ENCODE measurements at places on chromosomes 5 and 9.

DNA sequence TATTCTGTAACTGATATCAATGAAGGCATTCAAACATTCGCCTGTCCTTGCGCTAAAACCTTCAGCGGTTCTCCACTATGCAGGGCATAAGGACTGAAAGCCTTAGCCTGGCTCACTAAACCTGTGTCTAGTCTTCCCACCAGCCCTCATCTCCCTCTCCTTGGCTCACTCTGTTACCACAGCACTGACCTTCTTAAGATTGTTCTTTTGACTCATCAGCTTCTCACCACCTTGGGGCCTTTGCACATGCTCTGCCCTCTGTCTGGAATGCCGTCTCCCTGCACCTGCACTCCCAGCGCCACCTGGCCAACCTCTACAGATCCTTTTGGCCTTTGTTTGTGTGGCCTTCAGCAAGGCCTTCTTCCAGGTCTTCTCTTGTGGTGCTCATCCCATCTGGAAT, 131.8 kb upstream of the IER5L start:
- no peak for DNase-seq

GRCh38 chr9:87676976-87677775, 48.7 kb upstream of the CTSL start:
- DNase-seq, result no peak

DNA sequence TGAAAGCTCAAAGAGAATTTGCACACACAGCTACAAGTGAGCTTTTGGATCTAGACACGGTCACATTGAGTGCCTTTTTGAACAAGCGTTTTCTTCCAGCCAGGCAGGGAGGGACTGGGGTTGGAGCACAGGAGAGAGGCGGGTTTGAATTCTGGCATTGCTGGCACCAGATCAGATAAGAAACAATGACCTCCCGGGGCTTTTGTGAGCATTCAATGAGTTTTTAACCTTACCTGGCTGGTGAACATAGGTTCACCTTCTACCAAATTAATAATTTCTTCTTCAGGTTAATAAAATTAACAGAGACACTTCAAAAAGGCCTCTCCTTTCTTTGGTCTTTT, 312.9 kb upstream of the MSX2 start:
- DNase-seq, result no peak

- DNase-seq, result no peak
Observed at GRCh38 chr5:180346358-180346757, 6.8 kb downstream of the GFPT2 start.

GRCh38 chr5:10632110-10632761, 68.4 kb downstream of the ANKRD33B start:
- DNase-seq, result no peak

- no peak for DNase-seq
Observed at GRCh38 chr9:125521462-125522327, 185.3 kb downstream of the MAPKAP1 start.

GRCh38 chr5:168793841-168794837, 215.0 kb upstream of the PANK3 start:
- DNase-seq, result no peak

DNA sequence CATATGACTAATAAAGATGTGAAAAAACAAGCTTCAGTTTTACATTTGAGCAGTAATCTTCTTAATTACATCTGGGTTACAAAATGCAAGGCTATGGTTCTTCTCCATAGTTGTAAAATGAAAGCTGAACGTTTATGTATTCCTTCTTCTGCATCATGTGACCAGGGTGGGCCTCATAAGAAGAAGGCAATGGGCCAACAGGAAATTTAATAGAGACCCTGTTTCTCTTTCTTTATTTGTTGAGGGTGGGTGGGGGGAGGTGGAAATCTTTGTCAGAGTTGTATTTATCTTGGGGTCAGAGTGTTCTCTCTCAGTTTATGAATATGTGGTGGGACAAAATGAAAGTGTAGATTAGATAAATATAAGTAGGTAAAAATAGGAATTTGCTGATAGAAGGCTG, 418.8 kb downstream of the TLE4 start:
- DNase-seq, result no peak

DNA sequence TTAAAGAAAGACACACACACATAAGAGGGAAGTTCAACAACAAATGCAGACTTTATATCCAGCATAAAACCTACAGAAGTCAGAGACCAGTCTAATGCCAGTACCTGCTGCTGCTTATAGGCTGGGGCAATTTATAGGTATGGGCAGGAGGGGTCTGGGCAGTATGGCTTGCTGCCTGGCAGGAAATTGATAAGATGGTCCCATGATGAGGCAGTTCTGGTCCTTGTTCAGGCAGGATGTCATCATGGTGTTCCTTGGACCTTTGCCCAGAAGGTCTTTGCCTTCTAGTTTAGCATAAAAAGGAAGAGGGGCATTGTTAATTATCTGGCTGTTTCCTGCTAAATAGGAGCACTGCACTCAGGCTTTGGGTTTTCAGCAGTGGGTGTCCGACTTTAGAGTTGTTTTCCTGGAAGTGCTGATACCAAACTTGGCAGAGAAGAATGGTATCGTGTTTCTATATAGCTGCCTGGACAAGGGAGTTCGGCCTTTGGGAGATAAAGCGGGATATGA, 10.4 kb upstream of the PDCD1LG2 start:
- no peak for DNase-seq

DNA sequence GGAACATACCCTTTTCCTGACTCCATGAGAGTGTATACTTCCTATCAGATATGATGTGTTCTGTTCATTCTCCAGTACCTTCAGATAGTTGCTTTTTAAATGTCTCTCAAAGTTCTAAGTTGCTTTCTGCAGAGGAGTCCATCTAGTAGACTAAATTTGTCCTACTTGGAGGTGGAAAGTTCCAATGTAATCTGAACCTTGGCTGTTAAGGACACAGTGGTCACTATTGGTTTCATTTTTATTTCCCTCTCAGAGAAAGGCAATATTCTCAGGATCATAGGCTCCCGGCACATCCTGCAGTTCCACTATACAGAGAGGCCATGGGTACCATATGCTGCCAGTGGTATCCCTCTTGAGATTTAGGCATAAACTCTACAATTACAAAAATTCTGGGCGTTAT, 634.6 kb downstream of the LRRC70 start:
- DNase-seq, result no peak

DNA sequence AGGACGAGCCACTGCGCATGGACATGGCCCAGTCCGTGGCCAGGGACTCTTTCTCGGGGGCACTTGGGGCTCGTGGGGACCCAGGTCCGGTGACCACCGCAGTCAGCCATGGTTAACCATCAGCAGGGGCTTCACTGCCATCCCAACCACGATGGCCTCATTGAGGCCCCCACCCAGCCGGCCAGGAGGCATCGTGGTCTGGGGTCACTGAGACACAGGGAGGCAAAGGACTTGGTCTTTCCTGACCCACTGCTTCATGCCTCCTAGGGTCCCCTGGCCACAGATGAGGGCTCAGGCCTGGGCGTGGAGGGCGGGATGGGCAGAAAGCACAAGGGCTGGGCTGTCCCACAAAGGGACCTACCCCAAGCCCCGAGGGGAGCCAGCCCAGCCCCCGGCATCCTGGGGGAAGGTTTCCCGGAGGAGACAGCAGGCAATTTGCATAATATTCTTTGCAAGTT, 6.6 kb downstream of the NACC2 start:
- DNase-seq, result no peak

- DNase-seq, result no peak
Observed at GRCh38 chr5:100667161-100667630, 132.0 kb downstream of the FAM174A start.
